Muscle of leg (tissue), 16 donors: ENCODE measurements at places on chromosomes 5 and 9. TPM values are rescaled to one million over a fixed set of nuclear protein-coding genes. Genes with fewer than 3 reads are reported as not detected.

- DNase-seq = no peak
Measured at GRCh38 chr5:79143684-79144379, 32.2 kb downstream of the BHMT start.

EQTN gene
- total RNA-seq = 0.13 TPM

DBH gene
- not detected for total RNA-seq

IFNB1 gene
- total RNA-seq = not detected

DNA sequence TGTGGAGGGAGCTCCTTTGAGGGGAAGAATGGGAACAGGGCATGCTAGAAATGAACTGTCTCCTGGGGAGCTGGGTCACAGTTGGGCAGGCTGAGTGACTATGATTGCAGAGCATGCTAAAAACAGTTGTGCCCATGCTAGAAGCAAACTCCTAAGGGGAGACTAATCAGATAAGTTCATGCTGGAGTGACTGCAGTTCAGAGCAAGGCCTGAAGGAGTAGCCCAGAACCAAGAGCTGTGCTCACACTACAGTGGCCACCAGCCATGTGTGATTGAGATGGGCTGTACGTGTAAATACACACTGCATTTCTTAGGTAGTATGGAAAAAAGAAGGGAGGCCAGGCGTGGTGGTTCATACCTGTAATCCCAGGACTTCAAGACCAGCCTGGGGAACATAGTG, 10.3 kb upstream of the AK1 start:
- DNase-seq = no peak

SOX30 gene
- total RNA-seq = 0.09 TPM

DNA sequence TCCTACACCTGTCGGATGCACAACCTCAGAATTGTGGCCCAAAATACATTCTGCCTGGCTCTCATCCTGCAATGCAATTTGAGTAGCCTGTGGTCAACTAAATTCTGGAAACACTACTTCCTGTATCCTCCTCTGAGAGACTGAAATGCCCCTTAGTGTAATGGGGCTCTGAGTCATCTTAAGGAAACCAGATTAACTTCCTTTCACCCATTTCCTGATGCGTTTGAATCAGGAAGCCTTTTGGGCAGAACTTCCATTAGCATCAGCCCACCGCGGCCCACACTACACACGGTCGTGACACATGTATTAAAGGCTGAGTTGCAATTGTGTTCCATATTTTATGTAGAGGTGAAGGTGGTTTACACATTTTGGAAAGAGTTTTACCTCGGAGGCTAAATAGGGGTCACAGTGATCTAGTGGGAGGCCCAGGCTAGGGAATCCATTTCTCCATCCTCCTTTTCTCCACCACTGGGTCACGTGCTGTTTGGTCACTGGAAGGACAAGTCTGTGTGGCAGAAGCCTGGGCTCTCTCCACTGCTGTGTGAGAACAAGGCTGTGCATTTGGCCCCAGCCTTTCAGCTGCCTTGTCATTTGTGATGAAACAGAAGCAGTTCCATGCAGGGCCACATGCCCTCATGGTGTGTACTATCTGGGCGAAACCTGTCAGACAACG, 55.9 kb downstream of the DAP start:
- no peak for DNase-seq

CREBRF gene
- total RNA-seq = 15.5 TPM

GRCh38 chr9:71781391-71781790, 13.1 kb upstream of the CEMIP2 start:
- DNase-seq = no peak

MOB3B gene
- 1.4 TPM for total RNA-seq

LURAP1L gene
- total RNA-seq = 7.7 TPM

LCN15 gene
- not detected for total RNA-seq

DNA sequence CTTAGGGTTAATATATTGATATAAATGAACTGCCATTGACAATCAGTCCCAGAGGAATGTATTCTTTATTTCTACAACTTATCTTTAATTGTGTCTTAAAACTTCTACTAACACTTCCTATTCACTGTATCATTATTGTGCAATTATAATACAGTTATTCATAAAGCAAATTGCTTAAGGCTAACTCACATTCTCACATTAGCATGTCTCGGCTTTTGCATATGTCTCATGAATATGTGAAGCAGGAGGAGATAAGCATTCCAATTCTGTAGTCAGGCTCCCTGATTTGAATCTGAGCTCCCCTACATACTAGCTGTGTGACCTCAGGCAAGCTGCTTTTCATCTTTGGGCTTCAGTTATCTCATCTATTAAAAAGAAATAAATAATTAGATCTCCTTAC, 45.4 kb downstream of the PLGRKT start:
- no peak for DNase-seq

DNA sequence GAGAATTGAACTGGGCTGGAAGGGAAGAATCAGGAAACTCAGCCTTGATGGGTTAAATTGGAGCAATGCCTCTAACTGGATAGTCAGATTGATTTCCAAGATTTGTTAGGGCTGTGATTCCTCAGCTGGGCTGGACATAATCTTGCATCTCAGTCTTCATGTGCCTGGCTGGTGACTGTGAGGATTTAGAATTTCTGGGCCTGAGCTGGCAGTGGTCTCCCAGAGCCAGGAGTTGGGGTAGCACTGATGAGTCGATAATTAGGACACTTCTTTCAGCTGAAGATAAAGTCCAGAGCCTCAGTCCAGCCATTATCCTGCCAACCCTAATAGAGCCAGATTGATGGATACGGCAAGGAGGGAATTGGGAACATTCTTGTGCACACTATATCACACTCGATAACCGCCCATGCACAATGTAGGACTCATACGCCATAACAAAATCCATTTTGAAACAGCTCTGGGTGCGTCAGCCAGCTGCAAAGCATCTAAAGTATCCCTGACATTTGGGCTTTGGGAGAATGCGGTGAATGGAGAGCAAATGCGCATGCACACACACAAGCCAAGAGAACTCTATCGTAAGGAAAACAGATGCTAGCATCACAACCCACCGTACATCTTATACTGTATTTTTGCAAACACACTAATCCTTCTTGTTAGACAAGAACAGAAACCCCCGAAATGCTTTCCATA, 405.1 kb upstream of the KLF4 start:
- peak; percentile 94 for DNase-seq

CXCL14 gene
- 21.3 TPM for total RNA-seq

DNA sequence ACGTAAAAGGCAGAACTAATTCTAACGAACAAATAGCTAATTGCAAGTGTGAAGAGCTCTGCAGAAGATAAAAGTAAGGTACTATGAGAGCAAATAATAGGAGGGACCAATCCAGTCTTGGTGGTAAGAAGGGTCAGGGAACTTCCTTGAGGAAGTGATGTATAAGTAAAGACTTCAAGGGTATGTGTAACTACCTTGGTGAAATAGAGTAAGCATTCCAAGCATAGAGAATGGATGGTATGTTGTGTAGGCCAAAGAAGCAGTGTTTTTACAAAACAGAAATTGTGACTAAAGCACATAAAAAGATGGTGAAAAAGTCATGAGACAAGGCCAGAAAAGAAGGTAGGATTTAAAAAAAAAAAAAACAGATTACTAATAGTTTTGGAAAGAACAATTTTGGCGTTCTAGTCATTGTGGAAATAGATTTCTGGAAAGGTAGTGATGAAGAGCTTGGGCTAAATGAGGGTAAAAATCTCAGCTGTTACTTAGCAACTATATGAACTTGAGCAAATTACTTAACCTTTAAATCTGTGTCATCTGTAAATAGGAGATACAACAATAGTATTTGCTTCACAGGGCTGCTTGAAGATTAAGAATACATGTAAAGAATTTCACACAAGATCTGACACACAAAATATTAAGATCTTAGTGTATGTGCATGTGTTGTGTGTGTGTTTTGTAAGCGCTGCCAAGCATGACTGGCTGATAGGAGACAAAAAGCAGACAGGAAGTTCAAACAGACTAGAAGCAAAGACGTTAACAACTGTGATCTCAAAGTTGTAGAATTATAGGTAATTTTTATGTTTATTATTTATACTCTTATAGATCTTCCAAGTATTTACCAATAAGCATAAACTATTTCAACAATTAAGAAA, 73.5 kb downstream of the NR6A1 start:
- peak; percentile 61 for DNase-seq

DNA sequence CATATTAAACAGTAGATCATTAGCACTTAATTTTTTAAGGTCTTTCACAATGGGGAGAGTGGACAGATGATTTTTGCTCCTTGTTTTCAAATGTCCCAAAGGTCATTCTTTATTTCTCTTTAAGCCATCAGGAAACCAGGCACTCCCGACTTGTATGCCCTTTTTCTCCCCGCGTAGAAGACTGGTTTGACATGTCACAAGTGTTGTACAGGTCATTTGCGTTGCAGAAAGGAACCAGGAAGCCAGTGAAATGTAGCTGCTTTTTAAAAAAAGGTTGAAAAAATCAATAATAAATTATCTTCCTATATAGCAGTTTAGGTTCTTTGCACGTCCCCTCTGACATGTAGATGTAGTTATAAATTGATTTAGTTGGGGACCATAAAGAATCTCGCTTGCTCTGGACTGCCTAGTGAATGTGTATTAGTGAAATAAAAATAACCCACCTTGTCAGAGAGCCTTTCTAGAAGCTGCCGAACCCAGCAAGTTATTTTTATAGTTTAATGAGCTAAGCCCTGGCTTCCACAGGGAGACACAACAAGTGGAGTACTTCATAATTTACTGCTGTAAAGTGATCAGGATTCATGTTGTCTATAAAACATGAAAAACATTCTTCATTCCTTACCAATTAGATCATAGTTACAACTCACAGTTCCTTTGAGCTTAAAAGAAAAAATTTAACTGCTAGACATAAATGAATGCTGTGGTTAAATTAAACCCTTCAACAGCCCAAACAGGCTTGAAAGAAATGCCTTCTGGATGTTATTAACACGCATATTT, 404.6 kb downstream of the CSNK1G3 start:
- DNase-seq = peak; percentile 85

DNA sequence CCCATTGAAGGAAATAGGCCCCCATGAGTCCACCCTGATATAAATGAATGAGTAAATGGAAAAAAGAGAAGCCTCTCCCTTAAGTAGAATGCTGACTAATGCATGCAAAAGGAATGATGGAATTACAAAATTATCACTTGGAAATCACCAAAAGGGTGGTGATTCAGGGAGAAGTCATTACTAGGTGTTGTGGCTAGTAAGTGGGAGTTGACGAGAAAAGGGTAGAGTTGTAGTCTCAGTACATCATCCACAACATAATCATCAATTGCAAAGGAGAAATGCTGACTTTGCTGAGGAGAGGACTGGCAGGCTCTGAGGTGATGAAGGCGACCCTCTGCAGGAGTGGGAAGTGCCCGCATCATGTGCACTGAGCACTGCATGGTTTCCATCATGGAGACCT, 201.5 kb upstream of the S1PR3 start:
- no peak for DNase-seq

SMIM32 gene
- total RNA-seq = 0.04 TPM

SLCO6A1 gene
- total RNA-seq = 0.31 TPM

DNA sequence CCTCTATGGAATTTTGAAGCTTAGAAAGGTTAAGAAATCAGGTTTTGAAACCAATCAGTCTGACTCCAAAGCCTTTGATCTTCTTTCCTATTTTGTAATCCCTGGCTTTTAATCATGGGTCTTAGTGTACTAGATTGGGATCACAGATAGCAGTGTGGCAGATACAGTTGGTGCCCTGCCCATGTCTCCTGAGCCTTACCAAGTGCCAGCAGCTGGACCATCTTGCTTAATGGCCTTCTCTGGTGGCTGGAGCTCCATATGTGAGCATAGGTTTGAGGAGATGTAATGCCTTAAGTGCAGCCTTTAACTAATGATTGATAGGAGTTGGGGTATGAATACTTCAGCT, 16.7 kb upstream of the RIC1 start:
- DNase-seq = no peak

DNA sequence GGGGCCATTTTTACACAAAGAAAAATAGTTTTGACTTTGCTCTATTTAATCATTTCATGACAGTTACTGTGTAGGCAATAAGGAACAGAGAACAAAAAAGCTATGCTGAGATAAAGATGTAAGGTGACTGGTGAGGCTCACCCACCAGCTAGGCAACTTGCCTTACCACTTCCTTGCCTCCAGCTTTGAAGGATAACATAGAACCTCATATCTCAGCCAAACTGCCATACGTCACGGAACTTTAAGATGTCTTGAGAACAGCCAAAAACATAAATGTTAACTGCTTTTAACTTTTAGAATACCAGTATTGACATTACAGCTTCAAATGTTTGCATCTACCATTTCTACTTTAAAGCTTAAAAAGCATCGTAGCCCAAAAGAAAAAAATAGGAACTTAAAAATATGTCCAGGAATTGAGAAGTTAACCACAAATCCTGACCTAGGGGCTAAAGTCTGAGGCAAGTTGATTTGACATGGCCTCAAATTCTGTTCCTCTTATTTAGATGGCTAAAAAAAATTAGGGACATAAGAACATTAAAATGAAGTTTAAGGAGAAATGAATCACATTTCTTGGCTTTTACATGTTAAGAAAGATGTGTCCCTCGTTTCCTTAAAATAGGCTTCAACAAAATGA, 7.7 kb upstream of the GCNT4 start:
- DNase-seq = no peak

TAF11L3 gene
- not detected for total RNA-seq

- no peak for DNase-seq
Measured at GRCh38 chr5:83687124-83687619, 33.5 kb downstream of the HAPLN1 start.

TAF1L gene
- total RNA-seq = under 0.01 TPM

DNA sequence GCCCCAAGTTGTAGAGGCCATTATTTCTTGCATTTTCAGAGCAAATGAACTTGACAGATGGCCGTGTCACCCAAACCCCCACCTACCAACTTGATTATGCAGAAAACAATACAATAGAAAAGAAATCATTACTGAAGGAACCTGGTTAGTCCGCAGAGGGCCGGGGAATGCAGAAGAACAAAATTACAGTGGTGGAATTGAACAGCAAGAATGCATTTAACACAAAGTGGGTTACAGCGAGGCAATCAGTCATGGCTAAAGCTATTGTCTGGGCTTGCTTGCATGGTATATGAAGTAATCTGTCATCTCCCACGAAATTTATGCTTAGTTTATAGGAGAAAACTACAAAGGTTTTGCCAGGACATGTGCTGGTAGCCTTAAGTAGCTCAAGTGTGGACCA, 238.3 kb upstream of the IRX1 start:
- DNase-seq = no peak

MACROH2A1 gene
- total RNA-seq = 103 TPM

DNA sequence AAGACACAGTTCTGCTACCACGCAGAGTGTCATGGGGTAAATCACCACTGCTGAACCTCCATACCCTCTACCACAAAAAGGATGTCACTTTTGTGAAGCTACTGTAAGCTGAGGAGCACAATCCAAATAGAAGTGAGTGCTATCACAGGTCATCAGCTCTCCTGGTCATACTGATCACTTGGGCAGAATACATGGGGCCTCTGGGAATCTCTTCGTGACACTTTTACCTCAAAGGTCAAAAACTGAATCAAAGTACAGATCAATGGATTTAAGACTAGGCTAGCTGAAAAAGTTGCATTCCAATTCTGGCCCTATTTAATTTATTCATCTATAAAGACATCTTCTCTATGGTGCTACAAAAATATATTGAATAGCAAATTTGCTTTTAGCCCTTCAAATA, 115.5 kb downstream of the MPDZ start:
- DNase-seq = no peak

GRCh38 chr9:32524892-32525708, 896 bp downstream of the RIGI start:
- peak; percentile 45 for DNase-seq

GRCh38 chr9:120852240-120853010, 9.7 kb upstream of the PSMD5 start:
- DNase-seq = no peak

GRCh38 chr9:35560625-35561337, 44.3 kb upstream of the TESK1 start:
- no peak for DNase-seq
